ENCODE measurements at places on chromosomes 3 and 15.
A peak's percentile ranks its signal among the peaks of the same experiment; 100 is the strongest.

DNA sequence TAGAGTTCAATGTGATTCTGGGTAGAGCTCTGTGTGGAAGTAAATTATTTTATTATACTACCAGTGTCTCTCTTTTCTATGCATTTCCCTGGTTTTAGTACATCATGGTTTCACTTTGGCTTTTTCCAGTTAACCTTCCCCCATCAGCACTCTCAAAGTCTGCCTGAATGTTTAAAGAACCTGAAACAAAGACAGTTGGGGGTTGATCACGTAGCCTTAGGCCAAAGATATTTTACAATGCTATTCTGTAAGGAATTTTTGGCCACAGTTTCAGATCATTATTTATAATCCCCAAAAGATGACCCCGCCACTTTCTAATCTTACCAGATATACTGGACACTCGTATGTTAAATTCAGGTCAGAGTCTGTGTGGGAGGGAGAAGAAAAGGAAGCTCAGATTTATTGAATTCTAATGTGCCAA, 156.3 kb upstream of the TMC3 start:
- no peak for DNase-seq

GRCh38 chr15:29046281-29046810, 160.6 kb downstream of the APBA2 start:
- DNase-seq: no peak

DNA sequence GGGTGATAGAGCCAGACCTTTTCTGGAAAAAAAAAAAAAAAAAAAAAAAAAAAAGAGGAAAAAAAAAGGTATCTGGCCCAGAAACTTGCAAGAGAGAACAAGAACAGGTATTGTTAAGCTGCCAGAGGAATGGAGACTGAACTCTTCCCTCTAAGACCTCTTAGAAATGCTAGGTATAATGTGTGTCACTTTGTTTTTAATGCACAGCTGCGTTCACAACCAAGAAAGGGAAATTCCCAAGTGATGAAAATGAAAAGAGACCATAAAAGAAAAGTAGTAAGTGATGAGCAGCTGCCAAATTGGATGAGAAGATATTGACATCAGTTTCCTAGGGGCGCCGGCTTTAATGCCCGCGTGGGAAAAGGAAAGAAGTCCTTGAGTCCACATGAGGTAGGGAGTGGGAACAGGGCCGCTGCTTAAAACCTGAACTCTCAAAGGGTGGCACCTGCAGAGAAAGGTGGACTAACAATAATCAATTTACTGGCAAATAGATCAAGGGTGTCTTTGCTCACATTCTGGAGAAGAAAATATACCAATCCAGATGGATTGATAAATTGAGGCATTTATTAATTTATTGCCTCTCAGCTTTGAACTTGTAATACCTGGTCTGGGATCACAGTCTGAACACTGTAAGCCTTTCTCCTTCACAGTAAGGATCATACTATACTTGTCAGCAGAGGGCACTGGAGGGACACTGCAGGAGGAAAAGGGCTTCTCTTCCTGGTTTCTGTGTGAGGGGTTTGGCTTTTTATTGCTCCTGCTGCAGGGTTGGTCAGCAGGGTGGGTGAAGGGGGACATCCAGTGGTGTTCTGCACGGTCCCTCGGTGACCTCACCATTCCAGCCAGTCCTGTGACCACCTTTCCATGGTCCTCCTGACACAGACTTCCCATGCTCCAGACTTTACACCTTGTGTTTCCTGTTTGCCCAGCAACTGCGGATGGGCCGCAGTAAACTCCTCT, 131.6 kb downstream of the AQP9 start:
- peak; percentile 60 for DNase-seq

- DNase-seq: no peak
Measured at GRCh38 chr3:33103480-33103879, 6.5 kb upstream of the GLB1 start.

- no peak for DNase-seq
Measured at GRCh38 chr3:169112153-169112892, 551.2 kb downstream of the MECOM start.

DNA sequence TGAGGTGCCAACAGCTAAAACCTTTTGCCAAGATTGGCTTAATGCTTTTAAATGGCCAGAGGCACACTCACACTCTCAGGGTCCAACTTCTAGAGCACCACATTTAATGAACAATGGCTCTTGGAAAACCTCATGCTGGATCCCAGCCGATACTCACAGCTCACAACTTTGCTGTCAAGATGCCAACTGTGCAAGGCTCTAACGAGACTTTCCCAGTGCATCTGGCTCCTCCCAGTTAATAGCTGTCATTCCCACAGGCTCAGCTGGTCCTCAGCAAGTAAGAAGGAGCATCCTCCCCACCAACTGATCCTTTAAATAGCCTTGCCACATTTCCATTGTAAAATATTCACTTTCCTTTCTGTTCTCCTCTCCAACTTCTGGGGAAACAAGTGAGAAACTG, 20.3 kb upstream of the FRMD4B start:
- no peak for DNase-seq

DNA sequence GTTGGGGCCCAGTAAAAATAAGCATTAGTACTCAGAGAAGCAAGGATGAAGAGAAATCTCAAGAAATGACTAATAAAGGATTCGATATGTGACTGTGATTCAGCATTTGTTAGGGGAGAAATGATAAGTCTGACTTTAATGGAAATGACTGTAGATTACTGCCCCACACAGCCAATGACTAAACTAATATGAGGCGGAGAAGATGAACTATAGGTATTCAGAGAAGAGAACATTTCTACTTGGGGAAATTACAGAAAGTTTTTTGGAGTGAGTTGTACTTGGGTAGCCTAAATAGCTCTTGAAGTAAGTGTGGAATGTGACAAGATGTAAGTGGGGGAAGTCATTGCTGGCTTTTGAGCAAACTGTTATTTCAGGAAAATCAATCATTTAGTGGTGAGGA, 380.0 kb downstream of the PDCD6IP start:
- no peak for DNase-seq

- DNase-seq: peak; percentile 30
Measured at GRCh38 chr3:26106228-26106627, 316.3 kb downstream of the OXSM start.

GRCh38 chr3:88584451-88584850, 434.7 kb downstream of the C3orf38 start:
- no peak for DNase-seq

DNA sequence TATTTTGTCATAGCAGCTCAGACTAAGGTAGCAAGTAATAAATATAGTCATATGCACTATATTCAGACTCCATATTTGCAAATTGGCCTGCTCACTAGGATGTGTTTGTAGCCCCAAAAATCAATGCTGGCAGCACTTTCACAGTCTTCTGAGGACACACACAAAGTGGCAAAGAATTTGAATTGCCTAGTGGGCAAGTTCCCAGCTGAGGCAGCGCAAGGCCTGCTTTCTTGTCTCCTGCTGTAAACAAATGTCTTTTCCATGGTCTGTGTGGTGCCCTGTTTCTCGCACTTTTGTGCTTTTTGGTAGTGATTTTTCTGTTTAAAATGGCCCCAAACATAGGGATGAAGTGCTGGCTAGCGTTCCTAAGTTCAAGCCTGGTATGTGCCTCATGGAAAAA, 416.0 kb downstream of the OCA2 start:
- no peak for DNase-seq

GRCh38 chr3:56361731-56362130, 106.5 kb downstream of the ERC2 start:
- DNase-seq: no peak

GRCh38 chr15:73886717-73887345, 13.5 kb downstream of the TBC1D21 start:
- no peak for DNase-seq

GRCh38 chr3:124783696-124784095, 53.4 kb downstream of the UMPS start:
- DNase-seq: no peak

DNA sequence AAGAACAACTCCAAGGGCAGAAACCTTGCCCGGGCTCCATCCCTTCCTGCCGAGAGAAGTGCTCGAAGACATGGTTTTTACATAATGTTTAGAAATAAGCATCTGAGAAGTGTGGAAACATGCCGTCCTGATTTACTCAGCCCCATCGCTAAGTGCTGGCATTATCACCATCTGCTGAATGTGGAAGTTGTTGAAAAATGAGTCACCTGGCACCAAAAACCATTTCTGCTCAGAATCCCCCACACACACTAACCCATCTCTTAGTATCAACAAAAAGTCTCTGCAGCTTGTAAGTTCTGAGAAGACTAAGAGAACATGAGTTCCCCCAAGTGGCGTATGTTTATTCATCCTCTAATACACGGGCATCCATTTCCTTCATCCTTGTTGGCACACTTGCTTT, 51.0 kb upstream of the ARL8B start:
- no peak for DNase-seq

DNA sequence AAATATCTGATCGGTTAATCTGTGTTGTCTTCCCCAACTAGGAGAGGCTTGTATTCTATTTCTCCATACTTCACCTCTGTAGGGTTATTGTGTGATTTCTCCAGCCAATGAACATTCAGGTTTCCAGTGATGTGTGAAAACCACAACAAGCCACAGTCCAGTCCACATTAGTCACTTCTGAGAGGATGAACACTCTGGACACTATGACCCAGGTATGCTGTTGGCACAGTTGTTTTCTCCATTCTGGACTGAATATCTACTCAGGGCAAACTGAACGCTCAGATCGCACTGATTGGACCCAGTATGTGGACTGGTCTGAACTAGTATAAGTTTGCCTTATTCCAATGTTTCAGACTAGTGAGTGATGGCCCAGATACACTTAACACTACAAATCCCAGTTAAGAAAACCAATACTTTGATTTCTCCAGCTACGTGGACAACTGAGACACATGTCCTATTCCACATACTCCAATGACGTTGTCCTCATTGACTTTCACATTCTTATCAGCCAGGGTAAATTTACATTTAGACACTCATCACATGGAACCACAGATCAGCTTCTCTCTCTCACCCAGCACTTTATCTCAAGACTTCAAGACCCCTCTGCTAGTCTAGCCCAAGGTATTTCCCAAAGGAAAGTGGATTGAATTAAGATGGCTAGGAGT, 587.4 kb upstream of the SGO1 start:
- DNase-seq: no peak

GRCh38 chr15:63185206-63185605, 4.2 kb upstream of the RAB8B start:
- peak; percentile 38 for DNase-seq

GRCh38 chr3:114707252-114707860, 413.5 kb downstream of the TIGIT start:
- DNase-seq: no peak

- DNase-seq: no peak
Measured at GRCh38 chr3:31815006-31815405, 166.1 kb downstream of the OSBPL10 start.

DNA sequence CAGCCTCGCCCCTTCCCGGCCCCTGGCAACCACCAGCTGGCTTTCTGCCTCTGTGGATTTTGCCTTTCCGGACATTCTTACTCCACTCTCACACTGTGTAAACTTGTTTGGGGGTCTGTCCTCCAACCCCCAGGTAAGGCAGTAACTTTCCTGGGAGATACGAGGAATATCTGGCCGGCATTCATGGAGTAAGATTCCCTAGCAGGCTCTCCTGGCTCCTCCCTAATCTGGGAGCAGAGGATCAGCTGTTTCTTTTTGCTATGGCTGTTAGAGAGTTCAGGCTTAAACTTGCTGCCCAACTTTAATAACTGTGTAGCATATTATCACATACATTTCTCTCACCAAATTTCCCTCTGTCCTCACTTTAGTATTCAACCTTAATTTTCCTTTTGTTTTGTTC, 64.3 kb downstream of the IGF2BP2 start:
- DNase-seq: no peak

DNA sequence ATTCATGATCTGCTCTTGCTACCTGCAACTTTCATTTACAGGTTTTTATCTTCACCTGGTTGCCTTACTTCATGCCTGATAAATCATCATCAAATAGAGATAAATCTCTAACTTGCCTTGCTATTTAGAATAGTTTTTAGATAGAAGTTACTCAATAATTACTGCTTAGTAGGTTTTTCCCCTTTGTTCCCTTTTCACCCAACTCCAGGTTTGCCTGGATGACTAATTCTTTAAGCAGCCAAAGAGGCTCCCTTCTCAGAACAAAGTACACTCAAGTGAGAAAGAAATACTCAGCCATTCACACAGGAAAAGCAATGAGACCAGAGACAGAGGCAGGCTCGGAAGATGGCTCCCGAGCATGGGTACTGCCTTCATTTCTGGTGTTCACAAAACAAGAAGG, 268.1 kb upstream of the CRBN start:
- DNase-seq: no peak

DNA sequence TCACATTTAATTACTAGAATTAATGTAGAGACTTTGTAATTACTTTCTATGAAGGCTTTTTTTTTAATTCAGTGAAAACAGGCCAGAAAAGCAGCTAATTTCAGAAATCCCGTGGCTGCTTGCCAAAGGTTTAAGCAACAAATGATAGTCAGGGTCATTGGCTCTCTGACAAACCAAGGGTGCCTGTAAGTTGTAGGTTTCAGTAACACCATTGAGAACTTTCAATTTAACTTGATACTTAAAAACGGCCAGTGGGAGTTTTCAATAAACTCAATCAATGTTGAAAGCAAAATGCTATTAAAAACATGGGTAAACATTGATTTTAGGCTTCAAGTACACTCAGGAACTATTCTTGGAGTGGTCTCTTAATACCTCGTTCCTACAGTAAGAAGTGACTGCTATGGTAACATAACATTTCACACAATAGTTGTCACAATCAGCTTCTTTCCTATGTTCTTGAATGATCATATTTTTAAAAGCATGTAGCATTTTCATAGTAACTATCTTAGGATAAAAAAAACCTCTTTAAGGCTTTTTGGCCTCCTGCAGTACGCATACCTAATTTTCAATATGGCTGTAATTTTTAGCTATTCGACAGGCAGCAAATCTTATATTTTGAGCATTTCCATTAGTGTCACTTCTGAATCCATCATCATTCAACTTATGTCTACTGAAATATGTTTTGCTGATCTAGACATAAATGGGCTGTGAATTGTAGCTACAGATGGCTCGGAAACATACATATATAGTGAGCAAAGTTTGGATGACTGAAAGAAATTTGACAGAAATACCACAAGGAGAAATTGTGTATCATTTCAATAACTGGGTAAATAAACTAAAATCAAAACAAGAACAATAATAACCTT, 592.1 kb upstream of the GBE1 start:
- peak; percentile 60 for DNase-seq

DNA sequence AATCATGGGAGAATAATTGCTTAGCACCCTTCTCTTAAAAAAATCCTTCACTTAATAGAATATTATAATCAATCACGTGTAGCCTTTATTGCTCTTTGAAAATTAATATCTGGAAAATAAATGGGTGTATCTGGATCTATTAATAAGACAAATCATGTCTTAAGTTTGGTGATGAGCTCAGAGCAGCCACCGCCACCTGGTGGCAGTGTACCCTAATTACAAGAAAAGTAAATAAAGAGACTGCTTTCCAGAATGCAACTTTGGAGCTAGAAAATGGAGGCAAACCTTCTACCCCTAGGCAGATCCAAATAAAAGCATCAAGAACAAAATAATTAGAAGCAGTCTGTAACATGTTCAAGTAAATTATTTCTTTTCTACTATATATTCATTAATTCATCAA, 43.5 kb downstream of the EPHB1 start:
- no peak for DNase-seq

GRCh38 chr3:120057626-120058025, 36.6 kb downstream of the GSK3B start:
- DNase-seq: no peak

GRCh38 chr15:61047783-61048182, 181.3 kb downstream of the RORA start:
- no peak for DNase-seq

GRCh38 chr3:49035281-49035680, 6.1 kb upstream of the IMPDH2 start:
- DNase-seq: no peak

- DNase-seq: peak; percentile 12
Measured at GRCh38 chr3:24683633-24684384, 189.2 kb upstream of the THRB start.

GRCh38 chr15:58383876-58384275, 47.9 kb upstream of the LIPC start:
- DNase-seq: no peak
